ENCODE measurements at places on chromosomes 12 and 14.

GRCh38 chr12:27332714-27333402, at the start of gene BMAL2:
Gene BMAL2 (plus strand): TSS chr12:27332836. CDS start chr12:27333073, 237 bp downstream.
- no peak for DNase-seq

DNA sequence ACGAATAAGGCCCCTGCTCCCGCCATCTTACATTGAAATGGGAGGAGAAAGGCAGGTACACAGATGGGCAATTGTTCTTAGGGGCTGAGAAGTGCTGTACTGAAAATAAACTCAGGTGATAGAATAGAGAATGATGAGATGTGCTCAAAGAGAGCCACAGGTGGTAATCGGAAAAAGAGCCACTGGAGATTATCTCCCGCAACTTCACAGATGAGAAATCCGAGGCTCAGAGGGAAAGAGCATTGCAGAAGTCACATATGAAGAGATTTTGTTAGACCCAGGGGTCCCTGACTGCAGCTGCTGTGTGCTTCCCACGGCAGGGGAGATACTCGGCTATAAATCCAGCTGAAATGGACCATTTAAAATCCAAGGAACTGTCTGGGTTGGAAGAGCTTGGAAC, 73.7 kb downstream of the PRIMA1 start:
- DNase-seq, result no peak

DNA sequence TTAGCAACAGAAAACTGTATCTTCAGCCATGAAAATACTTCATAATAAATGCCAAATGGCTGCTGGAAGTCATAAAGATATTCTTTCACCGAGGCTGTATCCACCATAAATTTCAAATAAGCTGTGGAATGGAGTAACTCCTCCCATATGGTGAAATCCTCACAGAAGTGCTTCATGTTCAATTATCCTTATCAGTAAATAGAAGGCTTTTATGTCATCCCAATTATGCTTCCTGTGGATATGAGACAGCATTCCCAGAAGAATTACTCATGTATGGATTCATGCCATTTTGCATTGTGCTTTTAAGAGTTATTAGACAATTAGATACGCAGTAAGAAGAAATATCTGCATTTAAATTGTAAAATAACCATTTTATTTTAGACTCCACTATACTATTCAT, 99.0 kb downstream of the RTN1 start:
- DNase-seq, result no peak

- DNase-seq, result no peak
These were observed 120.0 kb upstream of the NOS1 start for GRCh38 chr12:117481470-117481869.

DNA sequence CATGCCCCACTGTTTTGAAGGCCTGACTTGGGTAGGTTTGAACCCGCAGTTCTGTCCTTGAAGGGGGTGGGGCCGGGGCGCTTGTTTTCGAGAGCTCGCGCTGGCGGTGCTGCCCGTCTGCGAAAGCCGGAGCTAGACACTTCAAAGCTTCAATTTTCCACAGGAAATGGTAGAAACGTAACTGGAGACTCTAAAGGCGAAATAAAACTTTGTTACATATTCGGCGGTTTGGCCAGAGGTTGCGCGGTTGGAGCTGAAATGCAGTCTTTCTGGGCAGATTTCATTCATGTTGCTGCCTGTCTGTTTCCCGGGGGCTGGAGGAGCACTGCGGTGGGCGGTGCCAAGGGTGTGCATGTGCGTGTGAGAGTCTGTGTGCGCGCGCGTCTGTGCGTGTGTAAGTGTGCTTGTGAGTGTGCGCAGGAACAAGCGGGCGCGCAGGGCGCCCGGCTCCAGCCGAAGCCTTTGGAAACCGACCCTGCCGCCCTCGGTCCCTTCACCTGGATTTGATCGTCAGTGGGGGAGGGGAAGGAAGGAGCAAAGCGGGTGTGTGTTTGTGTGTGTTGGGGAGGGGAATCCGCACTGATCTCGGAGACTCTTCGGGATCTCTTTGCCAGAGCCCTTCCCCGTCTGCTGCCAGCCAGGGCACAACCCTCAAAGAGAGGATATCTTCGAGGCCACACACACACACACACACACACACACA, 227.7 kb upstream of the CRY1 start:
- peak; percentile 37 for DNase-seq

GRCh38 chr12:25797386-25797785, 161.1 kb upstream of the RASSF8 start:
- DNase-seq, result no peak

DNA sequence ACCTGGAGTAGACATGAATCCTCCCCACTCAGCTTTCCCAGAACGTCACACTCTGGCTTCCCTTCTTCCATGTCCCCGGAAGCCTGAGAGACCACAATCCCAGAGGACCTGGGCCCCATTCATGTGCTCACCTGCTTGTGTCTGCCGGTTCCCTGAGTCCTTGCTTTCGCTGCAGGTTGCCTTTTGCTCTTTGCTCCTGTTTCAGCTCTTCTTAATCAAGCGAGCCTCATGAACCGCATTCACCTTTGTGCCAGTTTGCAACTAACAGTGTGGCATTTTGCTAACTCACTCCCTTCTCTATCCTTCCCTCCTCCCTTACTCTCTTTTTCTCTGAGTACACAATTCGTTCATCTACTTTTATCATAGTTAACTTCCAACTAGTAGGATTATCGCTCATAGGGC, 23.1 kb downstream of the ENTPD5 start:
- no peak for DNase-seq

DNA sequence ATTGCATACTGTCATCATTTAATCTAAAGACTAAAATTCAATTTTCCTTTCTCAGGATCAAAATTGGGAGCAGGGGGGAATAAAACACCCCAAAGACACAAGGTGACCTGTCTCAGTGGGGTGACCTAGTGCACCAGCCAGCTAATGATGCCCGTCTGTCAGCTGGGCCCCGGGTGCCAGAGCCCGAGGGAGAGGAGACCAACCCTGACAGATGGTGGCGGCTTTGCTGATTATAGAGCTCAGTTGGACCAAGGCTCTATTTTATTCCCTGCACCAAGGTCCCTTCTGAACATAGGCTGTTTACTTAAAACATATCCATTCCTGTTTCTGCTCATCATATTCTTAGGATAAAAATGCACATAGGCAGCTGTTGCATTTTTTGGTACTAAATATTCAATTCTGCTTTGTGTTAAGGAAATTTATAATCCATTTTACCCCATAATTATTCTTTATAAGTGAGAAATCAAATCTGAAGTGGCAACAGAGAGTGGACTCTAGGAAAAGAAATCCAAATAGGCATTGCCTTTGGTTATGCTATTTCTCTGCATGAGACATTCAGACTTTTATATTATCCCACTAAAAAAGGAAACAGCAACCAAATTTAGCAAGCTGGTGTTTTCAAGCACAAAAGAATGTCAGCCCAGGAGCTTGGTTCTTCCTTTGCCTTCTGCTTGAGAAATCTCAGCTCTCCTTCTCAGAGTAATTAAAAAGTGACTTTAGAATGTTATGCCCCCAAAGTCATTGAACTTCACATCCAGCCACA, 96.8 kb upstream of the IFNG-AS1 start:
- DNase-seq, result no peak
